Cerebellar nuclear complex (tissue), 1 donor: ENCODE measurements at places on chromosomes 7 and 10.

DNA sequence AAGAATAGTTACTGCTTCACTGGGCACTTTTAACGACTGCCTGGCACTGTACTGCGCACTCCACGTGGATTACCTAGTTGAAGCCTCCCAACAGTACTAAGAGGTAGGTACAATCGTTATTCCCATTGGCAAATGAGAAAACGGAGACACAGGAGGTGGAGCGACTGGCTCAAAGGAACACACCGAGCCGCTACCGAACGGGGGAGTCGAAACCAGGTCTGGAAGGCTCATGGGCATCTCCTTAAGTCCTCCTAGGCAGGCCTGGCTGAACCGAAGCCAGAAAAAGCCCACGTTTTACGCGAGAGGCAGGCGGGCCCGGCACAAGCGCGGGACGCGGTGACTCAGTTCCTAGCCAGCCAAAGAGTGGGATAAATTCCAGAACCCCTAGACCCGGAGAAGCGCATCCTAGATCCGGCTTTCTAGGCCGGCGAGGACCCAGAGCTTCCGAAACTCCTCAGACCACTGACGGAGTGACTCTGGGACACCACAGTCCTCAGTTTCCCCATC lies 472 bp downstream of the PDAP1 start:
- DNase-seq, result no peak

- DNase-seq, result no peak
Measured at GRCh38 chr10:17768496-17768895, 16.5 kb downstream of the TMEM236 start.

DNA sequence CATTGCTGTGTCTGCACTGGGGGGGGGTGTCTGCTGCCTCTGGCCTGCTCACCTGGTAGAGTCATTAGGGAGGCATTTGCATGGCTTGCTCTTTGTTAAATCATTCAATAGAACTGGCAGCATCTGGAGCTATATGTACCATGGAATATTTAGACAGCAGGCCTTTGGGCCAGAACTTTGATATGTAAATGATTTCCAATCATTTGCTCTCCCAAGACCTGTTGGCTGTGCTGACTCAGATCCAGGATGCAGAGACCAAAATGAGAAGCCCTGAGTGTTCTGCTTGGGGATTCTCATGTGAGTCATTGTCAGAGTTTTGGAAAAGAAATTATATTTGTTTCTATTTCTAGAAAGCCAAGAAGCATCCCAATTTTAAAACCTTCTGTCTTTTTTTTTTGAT lies 257.6 kb upstream of the IGFBP3 start:
- DNase-seq, result no peak

DNA sequence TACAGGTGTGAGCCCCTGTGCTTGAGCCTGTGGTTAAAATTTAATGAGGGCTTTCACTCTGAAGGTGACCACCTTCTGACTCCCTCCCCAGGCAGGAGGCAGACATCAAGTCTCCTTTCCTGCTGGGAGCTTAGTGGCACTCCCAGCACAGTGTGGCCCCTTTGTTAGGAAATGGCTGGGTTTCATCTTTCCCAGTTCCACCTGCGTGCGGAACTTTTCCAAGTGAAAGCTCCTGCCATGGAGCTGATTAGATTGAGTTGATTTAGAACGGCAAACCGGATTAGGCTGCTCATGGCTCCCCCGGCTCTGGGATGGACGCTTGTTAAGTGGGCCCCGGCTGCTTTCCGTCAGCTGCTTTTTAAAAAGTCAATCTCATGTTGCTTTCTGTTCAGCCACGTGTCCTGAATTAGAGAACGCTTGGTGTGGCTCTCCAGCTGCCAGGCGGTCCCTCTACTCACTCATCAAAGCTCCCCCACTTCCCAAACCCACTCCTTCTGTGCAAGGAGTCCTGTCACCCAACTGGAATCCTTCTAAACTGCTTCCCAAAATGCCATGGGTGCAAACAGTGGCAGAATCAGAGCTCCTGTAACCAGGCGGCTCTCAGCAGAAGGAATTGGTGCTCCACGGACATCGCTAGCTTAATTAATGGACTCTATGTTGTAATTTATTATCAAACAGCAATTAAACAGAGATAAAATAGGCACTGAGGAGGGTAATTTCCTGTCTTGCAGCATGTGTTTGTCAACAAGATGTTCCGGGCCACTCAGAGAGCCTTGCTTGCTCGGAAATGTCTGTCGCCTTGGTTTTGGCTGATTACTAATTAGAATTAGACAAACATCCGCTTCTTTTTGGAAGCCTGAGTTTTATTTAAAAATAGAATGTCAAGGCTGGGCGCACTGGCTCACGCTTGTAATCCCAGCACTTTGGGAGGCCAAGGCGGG lies 551.2 kb downstream of the GALNT17 start:
- DNase-seq, result no peak

GRCh38 chr7:20484356-20484755 lies 131.1 kb upstream of the ABCB5 start:
- DNase-seq, result no peak

DNA sequence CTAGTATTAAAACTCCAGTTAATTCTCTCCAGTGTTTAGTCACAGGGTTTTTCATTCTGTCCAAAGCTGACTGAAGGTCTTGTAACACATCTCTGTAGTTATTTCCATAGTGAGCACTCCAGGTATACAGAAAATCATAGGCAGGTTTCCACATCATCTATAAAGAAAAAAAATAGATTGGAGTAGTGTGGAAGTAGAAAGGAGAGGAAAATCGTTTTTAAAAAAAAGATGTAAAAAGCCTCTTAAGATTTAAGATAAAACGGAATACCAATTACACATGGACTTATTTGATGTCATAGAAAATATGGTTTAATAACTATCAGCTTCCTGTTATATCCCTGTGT lies 76.2 kb downstream of the MACC1 start:
- DNase-seq, result no peak

DNA sequence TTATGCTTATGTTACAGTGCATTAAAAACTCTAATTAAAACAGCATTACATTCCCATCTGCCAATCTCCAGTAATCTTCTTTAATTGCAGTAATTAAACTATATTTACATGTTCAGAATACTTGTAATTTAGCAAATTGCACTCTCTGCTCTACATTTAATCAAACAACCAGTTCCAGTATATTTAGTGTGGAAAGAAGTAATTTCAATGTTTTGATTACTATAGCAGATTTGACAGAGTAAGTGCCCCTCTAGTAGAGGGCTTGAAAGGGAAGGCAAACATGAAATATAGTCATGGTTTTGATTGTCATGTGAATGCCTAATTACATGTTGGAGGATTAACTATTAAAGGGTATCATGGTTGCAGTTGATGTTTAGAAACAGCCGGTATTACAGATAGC lies 739.7 kb downstream of the AUTS2 start:
- DNase-seq, result no peak

- no peak for DNase-seq
Measured at GRCh38 chr7:30678805-30679204, 3.5 kb downstream of the CRHR2 start.

DNA sequence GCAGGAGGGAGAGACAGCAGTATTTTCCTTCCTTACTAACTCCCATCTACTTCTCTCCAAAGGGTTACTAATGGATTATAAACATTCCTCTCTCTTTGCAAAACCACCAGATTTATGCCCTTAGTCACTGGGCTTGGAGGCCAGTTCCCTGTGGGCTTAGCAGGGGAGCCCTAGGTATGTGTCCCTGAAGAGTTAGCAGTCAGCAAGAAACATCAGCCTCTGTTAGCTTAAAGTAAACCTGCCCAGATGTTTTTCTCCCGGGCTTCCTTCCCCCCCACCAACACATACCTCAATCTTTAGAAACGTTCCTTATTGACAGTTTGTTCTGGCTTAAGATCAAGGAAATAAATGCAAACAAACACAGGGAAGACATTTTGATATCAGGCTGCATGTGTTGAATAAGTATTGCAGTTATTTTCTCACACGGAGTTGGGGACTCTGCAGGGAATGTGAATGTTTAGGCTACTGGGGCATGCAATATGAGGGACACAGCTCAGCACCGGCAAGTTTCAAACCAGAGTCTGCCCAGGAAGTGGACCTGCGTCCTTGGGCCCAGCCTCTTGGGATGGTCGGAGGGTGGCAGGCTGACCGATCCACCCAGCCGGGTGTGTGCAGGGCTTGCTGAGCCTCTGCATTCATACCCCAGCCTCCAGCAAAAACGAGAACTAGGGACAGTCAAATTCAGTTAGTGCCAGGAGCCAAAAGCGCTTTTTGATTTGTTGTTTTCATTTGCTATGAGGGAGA lies 252.0 kb upstream of the GRB10 start:
- no peak for DNase-seq

GRCh38 chr10:91462423-91462822 lies 52.3 kb downstream of the HECTD2 start:
- no peak for DNase-seq

- no peak for DNase-seq
Measured at GRCh38 chr10:34078745-34079470, 736.2 kb downstream of the PARD3 start.

GRCh38 chr7:33215992-33216391 lies 86.6 kb downstream of the BBS9 start:
- no peak for DNase-seq

- DNase-seq, result no peak
Measured at GRCh38 chr10:92627845-92628480, 35.0 kb downstream of the KIF11 start.

GRCh38 chr7:16095171-16095950 lies 326.0 kb downstream of the CRPPA start:
- DNase-seq, result no peak

- no peak for DNase-seq
Measured at GRCh38 chr7:82017334-82017943, 247.6 kb upstream of the HGF start.

DNA sequence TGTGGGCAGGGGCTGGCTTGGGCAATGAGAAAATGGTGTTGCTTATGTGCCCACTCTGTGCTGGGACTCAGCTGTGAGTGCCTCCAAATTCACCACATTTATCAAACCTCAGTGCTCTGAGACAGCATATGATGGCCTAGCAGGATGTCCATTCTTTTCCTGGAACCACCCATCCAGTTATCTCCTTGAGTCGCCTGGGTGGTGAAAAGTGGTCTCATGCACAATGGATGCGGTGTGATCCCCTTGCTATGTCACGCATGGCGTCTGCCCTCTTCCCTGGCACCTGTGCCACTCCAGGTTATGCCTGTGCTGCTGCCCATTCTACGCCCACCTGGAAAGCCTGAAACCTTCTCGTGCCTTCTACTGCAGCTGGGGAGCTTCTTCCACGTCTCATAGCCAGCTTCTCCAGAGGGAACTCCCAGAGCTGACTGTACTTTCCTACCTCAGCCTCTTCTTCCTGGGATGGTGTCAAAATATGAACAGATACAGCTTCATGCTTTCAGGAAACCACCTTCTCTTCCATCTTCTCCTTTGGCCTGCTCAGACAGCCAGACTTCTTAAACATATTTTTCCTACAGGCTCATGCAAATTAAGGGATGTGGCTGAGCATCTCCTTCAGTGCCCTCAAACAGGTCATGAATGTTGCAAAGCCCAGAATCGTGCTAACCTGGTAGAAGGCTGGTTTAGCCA lies 147.3 kb downstream of the PFKFB3 start:
- DNase-seq, result no peak

DNA sequence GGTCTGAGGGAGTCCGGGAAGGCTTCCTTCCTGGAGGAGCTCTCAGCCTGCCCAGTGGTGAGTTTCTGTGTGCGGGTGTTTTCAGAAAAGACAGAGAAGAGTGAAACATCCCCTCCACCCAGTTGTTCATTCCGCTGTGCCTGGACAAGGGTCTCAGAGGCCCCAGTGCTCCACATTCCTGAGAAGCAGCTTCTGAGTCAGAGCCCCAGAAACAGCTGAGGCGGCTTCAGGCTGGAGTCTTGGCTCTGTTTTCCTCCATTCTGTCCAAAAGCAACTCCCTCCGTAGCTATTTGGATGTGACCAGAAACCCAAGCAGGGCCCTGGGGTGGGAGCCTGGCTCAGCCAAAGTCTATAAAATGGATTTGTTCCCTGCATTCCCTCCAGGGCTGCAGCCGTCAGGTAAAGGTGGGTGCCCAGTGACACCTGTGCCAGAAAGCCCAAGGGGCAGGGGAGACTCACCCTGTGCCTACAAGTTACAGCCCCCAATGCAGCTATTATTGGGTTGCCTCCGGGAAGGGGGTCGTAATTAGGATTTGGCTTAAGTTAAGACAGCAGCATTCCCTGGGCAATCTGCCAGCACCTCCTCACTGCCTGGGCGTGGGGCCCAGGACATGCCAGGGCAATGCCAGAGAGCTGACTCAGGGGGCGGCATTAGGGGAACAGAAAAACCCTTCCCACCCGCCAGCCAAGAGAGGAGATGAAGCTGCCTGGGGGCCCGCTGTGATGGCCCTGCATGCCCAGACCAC lies 13.1 kb upstream of the CAMK2G start:
- peak; percentile 67 for DNase-seq
